Activated naive CD8-positive, alpha-beta T cell treated with anti-CD3 and anti-CD28 coated beads, Interleukin-2, amount 50 U/mL, for 24 hours (primary cell): ENCODE measurements at places on chromosomes 3 and 15.

- DNase-seq, result no peak
Measured at GRCh38 chr15:93126599-93126998, 37.6 kb upstream of the RGMA start.

DNA sequence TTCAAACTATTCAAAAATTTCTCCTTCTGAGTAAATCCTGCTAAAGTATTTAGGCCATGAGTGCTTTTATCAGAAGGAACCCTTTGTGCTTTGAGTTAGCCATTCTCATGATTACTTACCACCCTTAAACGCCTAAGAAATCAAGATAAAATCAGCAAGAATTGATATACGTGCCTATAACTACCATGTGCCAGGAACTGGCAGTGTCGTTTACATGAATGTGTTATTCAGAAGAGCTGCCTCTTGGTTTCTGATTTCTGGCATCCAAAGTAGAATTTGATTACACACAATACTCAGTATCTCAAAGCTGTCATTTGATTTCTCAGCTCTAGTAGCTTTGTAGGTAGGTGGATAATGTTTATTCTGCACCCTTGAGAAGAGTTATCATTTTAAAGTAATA lies 351.3 kb upstream of the CCDC54 start:
- DNase-seq, result no peak

GRCh38 chr15:50865515-50866353 lies 42.7 kb upstream of the AP4E1 start:
- DNase-seq, result no peak

DNA sequence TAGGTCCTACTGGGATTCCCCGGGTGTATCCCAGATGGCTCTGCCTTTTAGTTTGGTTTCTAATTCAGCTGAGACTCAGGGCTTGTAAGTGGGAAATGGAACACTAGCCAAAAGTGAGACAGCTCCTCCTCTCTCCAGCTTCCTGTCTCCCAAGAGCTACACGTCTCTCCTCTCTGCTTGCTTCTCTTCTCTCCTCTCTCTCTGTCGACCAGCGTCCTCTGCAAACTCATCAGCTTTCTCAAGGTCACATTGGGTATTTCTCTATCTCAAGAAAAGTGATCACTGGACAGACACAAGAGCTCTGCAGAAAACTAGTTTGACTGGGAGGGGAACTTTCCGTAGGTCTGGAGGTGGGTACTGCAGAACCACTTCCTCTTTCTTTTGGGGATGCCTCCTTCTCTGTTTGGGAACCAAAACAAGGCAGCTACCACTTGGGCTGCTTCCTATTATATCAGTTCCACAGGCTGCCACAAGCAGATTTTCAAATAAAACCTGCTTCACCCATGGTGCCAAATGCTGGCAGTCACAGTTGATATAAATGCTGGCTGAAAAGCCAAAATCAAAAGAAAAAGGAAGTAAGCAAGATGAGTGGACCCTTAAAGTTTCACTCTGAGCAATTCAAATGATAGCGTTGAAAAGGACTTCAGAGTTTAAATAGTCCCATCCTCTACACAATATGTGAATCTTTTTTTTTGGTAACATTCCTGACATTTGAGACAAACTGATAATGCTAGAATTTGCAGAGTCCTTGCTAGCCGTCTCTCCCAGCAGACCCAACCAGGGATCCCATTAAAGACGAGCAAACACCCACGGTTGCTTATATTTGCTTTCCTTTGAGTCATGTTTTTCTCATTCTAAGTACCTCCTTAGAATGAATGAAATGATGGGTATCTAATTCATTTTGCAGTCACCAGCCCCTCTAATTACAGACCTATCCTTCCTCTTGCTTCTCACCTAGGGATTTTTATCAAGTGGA lies 7.2 kb upstream of the DYNC1LI1 start:
- peak; percentile 23 for DNase-seq

DNA sequence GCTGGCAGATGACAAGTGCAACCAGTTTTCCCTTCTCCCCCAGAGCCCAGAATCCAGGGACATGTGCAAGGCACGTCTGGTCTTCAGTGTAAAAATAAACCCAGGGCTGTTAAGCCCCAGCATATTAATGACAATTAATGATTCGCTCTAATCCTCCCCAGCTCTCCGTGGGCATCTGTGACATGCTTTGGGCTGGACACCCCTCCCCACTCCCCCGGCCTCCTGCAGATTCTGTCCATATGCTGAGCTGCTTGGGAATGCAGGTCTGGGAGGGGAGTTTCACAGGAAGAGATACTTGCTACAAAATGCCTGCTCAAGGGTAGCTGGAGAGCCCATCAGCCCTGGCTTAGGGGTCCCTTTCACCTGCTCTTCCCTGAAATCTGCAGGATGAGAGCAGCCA lies 43.0 kb upstream of the NTRK3 start:
- no peak for DNase-seq

DNA sequence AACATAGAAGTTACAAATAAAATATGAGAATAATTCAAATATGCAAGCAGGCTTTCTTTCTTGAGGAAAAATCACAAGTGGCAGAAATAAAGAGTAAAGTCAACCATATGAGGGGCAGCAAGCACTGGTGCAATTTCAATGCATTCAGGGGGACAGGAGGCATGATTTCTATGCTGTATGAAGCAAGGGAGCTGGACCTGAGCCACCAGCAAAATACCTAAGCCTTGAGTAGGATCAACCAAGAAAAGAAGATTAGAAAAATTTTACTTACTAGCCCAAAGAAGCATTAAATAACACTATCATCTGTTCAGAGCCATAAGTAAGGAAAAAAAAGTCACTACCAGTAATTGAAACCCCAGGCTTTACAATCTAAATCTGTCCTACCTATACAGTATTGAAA lies 6.3 kb downstream of the ADGRG7 start:
- no peak for DNase-seq

- no peak for DNase-seq
Measured at GRCh38 chr3:128127236-128127635, 3.6 kb upstream of the RUVBL1 start.

DNA sequence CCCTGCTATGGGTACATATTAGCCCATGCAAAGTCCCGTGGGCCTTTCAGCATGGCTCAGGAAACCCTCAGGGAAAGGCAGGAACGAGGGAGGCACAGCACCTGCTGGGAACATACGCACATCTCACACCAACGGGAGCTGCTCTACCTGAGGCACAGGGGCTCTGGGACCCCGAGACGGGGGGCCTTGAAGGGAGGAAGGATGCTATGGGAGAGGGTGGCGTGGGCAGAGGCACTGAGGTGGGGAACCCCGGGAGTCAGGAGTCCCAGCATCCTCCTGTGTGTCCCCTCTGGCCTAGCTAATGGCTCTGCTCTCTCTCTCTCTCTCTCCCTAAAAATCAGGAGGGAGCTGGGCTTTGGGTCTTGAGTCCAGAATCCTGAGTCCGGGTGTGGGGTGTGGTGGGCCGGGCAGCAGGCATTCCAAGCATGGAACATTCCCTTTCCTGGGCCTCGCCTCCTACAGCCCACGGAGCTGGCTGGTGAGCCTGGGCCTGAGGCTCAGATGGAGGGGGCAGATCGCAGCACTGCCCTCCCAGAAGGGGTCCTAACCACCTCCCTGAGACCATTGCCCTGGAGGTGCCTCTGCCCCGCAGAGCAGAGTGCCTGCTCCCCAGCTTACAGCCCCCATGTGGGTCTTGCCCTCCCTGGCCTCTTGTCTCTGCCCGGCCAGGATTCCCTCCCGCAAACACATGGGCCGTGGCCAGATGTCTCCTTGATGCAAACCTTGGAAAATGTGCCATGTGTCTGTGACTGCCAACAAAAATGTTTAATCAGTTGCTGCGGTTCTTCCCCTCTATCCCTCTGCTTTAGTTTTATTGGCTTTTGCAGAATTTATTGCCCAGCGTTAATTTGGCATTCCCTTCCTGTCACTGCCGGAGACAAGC lies 101.6 kb downstream of the TMEM266 start:
- no peak for DNase-seq

- DNase-seq, result no peak
Measured at GRCh38 chr15:79981831-79982455, 10.9 kb upstream of the BCL2A1 start.

- DNase-seq, result no peak
Measured at GRCh38 chr3:146838221-146838620, 233.1 kb upstream of the PLSCR5 start.

- DNase-seq, result no peak
Measured at GRCh38 chr3:177835917-177836316, 638.6 kb upstream of the TBL1XR1 start.

- no peak for DNase-seq
Measured at GRCh38 chr3:114758831-114759699, 388.0 kb downstream of the ZBTB20 start.

DNA sequence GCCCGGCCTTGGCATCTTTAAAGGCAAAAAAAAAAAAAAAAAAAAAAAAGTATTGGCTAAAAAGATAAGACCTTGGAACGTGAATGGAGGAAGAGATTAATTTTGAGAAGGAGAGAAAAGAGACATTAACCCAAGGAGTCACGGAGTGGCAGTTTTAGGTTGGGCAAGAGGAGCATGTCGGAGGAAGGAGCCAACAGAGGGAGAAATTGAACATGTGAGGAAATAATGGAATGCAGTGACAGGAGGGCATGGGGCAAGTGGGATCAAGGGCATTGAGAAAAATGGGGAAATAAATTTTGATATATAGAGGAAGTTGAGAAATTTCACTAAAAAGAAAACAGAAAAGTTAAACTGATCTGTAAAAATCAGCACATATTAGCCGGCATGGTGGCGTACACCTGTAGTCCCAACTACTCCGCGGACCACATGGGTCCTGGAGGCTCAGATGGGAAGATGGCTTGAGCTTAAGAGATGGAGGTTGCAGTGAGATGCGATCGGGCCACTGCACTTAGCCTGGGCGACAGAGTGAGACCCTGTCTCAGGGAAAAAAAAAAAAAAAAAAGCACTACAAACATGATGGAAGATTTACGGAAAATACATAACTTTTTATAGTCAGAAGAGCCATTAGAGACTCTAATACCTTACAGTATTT lies 1.2 kb downstream of the HAUS2 start:
- no peak for DNase-seq

GRCh38 chr15:57649138-57649537 lies 57.4 kb upstream of the POLR2M start:
- DNase-seq, result no peak

DNA sequence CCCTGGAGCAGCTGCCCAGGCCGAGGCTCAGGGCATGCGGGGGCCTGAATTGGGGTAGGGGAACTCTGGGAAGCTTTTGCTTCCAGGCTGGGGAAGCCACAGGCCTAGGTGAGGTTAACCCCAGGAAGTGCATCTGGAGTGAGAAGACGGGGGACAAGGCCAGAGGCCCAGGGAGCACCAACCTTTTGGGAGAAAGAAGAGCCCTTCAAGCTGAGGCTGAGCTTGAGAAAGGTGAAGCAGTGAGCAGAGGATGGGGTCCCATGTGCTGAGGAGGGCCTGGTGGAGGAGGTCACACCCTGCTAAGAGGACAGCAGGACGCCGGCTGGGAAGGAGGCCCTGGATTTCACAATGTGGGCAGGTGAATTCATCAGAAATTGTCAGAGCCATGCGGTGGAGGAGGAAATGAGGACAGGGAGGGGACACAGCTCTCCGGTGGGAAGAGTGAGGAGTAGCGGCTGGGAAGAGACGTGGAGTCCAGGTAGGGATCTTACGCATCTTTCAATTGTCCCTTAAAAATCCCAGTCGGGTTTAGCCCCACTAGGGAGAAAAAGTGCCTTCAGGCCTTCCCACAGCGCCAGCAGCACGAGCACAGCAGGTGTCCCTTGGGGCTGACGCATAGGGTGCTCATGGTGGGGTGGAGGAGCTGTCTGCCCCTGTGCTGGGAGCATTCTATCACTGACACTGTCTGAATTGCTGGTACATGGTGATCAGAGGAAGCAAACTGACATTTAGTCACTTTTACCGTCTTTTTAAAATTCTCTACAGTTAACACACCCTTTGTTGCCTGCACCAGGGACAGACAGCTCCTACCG lies 50.9 kb downstream of the HCN4 start:
- no peak for DNase-seq

GRCh38 chr3:48426401-48426909 lies 3.4 kb downstream of the PLXNB1 start:
- DNase-seq, result no peak

- DNase-seq, result no peak
Measured at GRCh38 chr3:196555295-196555694, 13.1 kb downstream of the WDR53 start.

GRCh38 chr3:140290105-140290504 lies 355.1 kb downstream of the CLSTN2 start:
- DNase-seq, result no peak

DNA sequence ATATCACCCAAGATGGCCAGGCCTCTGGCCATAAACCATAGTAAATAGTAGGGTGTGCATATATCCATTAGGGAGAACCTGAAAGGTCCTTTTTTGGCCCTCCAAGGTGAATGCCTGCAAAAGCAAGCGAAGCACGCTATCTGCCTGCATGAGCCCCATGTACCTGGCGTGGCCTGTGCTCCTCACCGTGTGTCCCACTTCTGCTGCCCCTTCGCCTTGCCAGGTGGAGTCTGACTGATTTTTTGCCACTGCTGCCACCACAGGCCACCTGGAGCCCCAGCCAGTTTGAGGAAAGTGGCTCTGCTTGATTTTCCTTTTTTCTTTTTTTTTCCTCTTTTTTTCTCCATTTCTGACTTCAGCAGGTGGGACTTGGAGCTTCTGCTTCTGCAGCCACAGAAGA lies 139.7 kb downstream of the SNRPN start:
- DNase-seq, result no peak

DNA sequence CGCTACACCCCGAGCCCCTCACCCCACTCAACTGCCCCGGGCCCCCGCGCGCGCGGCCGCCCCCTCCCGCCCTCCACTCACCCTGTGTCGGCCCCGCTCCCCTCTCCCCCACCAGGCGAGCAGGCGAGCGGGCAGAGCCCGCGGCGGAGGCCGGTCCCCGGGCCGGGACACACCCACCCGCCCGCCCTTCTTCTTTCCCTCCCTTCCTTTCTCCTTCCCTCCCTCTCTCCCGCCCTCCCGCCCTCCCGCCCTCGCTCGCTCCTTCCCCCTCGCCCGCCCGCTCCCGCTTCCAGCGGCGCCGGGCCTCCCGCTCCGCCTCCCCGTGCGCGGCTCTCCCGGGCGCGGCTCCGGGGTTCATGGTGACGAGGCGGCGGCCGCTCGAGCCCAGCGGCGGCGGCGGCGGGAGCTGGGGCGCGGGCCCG lies at the start of gene CTDSPL:
Gene CTDSPL (plus strand): TSS at position 261 of the 422 bp plus-strand sequence. CDS start 320 bp downstream, outside the sequence.
- DNase-seq, result no peak

DNA sequence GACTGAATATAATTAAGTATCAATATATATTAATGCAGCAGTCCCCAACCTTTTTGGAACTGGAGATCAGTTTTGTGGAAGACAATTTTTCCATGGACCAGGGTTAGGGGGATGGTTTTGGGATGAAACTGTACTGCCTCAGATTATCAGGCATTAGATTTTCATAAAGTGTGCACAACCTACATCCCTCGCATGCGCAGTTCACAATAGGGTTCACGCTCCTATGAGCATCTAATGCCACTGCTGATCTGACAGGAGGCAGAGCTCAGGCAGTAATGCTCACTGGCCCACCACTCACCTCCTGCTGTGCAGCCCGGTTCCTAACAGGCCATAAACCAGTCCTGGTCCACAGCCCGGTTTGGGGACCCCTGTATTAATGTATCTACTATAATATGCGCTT lies 95.6 kb downstream of the ULK4 start:
- no peak for DNase-seq

- no peak for DNase-seq
Measured at GRCh38 chr15:51226576-51227210, 111.7 kb downstream of the CYP19A1 start.
